ENCODE measurements at places on chromosomes 5 and 9. TPM values are rescaled to one million over a fixed set of nuclear protein-coding genes. Genes with fewer than 3 reads are reported as not detected.
A peak's percentile ranks its signal among the peaks of the same experiment; 100 is the strongest.

- H3K27me3 ChIP-seq: no peaks in the 10 kb centered on the region
- H3K4me1 ChIP-seq: no peaks in the 10 kb centered on the region
- H3K4me3 ChIP-seq: no peak overlapping the region
Measured at GRCh38 chr5:133738271-133738670, 125.9 kb upstream of the FSTL4 start.

GRCh38 chr9:136230365-136230764, 15.2 kb downstream of the QSOX2 start:
- H3K27me3 ChIP-seq: no peaks in the 10 kb centered on the region
- no peak for DNase-seq
- H3K27ac ChIP-seq: no peak overlapping the region
- no peak overlapping the region for H3K4me3 ChIP-seq

DNA sequence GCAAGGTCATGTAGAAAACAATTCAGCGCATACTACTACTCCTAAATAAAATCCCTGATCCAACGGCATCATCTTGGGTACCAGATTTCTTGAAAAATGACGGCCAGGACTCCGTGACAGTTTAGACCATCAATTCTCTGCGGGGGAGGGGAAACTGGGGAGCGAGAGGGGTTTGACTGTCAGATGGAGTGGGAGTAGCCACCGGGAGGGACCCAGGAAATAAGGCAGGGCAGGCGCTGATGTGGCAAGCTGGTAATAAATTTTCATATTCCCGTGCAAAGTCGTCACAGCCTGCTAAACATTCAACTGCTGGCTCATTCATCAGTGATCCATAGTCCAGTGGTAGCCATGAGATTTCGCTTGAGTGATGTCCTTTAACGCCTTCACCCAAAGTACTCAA, 457 bp upstream of the CDH18 start:
- no peaks in the 10 kb centered on the region for H3K4me1 ChIP-seq
- H3K36me3 ChIP-seq: no peaks in the 10 kb centered on the region

DNA sequence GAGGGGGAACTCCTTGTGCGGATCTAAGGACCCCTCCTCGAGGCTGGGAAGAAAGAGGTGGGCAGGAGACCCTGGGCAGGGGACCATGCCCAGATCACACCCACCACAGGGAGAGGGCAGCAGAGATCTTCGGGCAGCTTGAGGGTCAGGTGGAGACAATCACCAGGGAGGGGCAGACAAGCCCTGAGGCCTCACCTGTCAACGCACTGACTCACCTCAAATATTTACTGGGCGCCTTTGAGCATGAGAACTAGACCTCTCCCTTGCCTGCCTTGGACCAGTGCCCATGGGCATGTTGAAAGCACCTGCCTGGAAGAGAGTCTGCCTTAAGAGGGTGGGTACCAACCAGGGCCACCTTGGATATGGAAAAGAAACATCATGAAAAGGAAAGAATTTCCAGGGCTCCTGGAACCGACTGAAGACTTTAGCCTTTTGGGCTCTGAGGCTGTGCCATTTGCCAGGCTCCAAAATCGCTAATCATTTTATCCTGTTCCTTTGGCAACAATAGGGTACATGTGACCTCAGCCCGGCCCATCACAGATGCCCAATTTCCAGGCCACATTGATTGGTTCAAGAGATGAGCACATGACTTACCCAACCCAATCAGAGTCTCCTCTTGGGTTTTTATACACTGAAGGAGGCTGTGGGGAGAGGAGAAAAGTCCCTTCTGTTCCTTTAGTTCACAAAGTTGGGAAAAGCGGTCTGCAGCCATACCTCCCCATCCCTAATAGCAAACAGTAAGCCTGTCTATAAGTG, 10.4 kb upstream of the SPINK4 start:
- no peak overlapping the region for H3K4me3 ChIP-seq
- H3K4me1 ChIP-seq: peaks cover 5% of the 10 kb centered on the region
- no peak overlapping the region for H3K27ac ChIP-seq
- no peak for DNase-seq

Gene PIP5KL1
- total RNA-seq: 3.2 TPM

DNA sequence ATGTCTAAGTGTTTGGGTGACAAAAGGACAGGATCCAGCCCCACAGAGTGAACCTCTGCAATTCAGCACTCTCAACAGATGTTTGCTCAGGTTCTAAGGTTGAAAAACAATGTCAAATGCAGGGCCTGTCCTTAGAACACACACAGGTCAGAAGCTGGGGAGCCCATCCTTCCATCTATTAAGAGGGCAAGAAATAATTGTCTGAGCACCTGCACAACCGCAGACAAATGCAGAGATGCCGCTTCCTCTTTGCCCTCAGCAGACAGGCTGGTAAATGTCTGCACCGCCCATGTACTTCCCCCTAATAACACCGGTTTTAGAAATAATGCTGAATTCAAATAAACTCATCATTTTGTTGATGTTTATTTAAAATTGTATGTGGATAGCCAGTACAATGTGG, 414.5 kb upstream of the ADAMTS16 start:
- no peaks in the 10 kb centered on the region for H3K36me3 ChIP-seq
- H3K27me3 ChIP-seq: no peaks in the 10 kb centered on the region
- H3K4me1 ChIP-seq: no peaks in the 10 kb centered on the region
- no peak overlapping the region for H3K4me3 ChIP-seq
- no peak overlapping the region for H3K27ac ChIP-seq

DNA sequence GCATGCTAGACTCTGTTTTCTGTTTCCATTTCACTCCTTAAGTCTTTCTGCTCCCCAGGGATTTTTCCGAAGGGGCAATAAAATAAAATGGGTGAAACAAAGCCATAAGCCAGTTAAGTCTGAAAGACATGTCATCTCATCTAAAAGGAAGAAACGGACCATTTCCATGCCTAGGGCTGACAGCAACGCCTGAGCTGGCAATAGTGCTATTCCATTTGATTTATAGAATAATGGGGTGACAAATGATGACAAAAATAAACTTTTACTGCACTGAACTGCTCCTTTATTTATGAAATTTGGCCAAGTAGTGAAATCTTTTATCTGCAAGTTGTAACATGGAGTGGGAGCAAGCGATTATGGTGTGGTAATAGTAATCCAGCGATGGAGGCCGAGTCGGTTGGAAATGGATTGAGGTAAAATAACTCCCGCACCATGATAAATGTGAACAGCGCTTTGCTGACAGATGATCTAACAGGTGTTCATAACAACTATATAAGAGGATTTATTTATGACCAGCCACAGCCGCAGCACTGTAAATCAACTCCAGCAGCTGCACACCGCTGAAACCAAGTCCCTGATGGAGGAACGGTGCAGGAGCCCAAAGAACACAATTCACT, 219.8 kb upstream of the TBCA start:
- H3K4me1 ChIP-seq: no peaks in the 10 kb centered on the region
- H3K4me3 ChIP-seq: no peak overlapping the region
- H3K27ac ChIP-seq: peak overlapping the region; percentile 2
- peak; percentile 39 for DNase-seq
- H3K36me3 ChIP-seq: no peaks in the 10 kb centered on the region
- H3K27me3 ChIP-seq: no peaks in the 10 kb centered on the region

- H3K4me1 ChIP-seq: no peaks in the 10 kb centered on the region
- H3K27me3 ChIP-seq: no peaks in the 10 kb centered on the region
- no peaks in the 10 kb centered on the region for H3K36me3 ChIP-seq
- DNase-seq: no peak
Measured at GRCh38 chr5:67163863-67164595, 32.6 kb downstream of the CD180 start.

Gene ADAMTSL1
- 111 TPM for total RNA-seq

GRCh38 chr9:101398930-101399642, 435 bp downstream of the ZNF189 start:
- peak overlapping the region; percentile 63 for H3K4me3 ChIP-seq
- H3K36me3 ChIP-seq: no peaks in the 10 kb centered on the region
- DNase-seq: no peak
- no peaks in the 10 kb centered on the region for H3K4me1 ChIP-seq
- H3K27ac ChIP-seq: peak overlapping the region; percentile 88

- no peak overlapping the region for H3K27ac ChIP-seq
- H3K27me3 ChIP-seq: no peaks in the 10 kb centered on the region
- no peaks in the 10 kb centered on the region for H3K36me3 ChIP-seq
- DNase-seq: no peak
Measured at GRCh38 chr5:172683645-172684471, 42.8 kb downstream of the NEURL1B start.

Measured in uterus (tissue), 4 donors.